ENCODE measurements at places on chromosomes 7 and 10.

GRCh38 chr10:103986360-103986759 lies 19.4 kb downstream of the SLK start:
- no peak for DNase-seq

- DNase-seq: no peak
These were observed 123.7 kb downstream of the TACC2 start for GRCh38 chr10:122112625-122113160.

- DNase-seq: peak; percentile 6
These were observed 237.7 kb downstream of the CACNB2 start for GRCh38 chr10:18377898-18378297.

- DNase-seq: no peak
These were observed 51.7 kb downstream of the DAGLB start for GRCh38 chr7:6395898-6396595.

GRCh38 chr10:30074090-30074489 lies 14.7 kb upstream of the JCAD start:
- no peak for DNase-seq

DNA sequence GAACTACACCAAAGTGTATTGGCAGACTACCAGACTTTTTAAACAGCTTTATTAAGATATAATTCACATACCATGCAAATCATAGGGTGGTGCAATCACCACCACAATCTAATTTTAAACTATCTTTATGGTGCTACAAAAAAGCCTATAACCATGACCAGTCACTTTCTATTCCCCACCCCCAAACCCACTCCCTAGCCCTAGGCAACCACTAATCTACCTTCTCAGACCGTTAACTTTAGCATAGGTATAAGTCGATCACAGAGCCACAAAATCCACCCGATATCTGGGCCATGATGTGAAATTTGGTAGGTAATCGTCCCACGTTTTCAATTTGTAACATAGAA lies 536 bp upstream of the POM121 start:
- DNase-seq: no peak

DNA sequence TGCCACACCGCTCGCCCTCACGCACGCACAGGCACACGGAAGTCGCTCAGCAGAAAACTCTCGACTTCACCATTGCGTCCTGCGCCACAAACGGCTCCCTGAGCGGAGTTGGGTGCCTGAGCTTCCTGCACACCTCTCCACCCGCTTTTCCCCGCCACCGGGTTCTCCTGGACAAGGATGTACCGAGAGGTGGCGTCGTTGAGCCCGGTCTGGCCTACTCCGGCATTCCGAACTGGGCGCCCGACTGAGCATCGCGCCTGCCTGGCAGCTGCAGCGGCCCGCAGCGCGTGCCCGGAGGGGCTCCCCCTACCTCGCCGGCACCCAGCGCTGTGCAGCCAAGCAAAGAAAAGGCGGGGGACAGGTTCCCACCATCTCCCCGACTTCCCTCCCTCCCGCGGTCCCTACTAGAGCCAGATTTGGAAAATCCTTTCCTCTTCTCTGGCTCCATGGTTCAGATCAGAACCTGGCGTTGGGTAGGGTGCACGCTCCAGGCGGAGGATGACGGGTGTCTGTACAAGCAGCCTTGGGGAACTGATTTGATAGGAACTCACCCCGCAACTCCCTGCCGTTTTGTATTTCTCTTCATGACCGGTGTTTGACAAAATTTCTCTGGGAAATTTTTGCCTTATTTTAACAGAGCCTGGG lies 1.7 kb downstream of the SORCS3 start:
- no peak for DNase-seq

DNA sequence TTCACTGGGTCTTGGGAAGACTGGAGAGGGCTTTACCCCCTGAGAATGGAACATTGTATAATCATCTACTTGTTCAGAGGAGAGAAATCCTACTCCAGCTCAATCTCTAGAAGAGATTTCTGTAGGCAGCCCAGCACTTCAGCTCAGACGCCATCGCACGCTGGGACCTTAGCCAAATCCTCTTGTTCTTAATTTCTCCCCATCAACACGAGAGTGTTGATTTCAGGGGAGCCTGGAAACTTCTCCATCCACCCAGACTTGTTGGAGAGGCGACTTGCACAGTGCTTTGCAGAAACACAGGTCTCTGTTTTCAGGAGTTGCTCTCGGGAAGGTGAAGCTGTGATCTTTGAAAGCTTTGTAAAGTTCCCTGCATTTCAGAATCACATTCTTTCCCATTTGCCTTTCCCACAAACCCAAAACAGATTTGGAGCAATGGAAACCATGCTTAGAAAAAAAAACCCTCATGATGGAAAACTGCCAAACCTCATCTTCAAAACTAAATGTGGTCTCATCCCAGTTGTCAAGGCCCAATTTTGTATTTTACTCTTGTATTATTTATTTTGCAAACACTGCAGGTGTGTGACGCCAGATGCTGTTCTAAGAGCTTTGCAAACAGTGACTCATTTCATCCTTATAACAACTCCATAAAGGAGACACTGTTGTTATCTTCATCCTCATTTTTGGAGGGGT lies 60.9 kb downstream of the CALML3 start:
- DNase-seq: peak; percentile 13

GRCh38 chr10:124174673-124175645 lies 81.6 kb upstream of the CHST15 start:
- DNase-seq: no peak

GRCh38 chr7:143390104-143390772 lies 9.1 kb downstream of the ZYX start:
- no peak for DNase-seq

DNA sequence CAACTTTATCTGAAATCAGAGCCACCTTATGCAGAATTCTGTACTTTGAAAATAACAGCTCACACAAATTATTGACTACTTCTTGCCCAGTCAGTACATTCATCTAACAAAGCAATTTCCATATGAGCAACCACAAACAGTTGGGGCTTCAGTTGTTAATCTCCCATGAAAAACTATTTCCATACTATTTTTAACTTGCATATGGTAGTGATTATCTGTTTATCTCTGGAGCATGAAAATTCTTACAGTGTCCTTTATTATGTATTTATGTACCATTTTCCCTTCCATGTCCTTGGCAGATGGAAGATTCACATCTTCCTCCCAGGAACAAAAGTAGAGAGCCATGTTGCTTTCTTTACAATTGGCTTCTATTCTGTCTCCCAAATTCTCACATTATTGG lies 285.7 kb downstream of the CRPPA start:
- no peak for DNase-seq

GRCh38 chr10:98031440-98031839 lies 1.0 kb upstream of the CRTAC1 start:
- DNase-seq: no peak

GRCh38 chr7:37216156-37216852 lies 232.4 kb downstream of the ELMO1 start:
- no peak for DNase-seq

DNA sequence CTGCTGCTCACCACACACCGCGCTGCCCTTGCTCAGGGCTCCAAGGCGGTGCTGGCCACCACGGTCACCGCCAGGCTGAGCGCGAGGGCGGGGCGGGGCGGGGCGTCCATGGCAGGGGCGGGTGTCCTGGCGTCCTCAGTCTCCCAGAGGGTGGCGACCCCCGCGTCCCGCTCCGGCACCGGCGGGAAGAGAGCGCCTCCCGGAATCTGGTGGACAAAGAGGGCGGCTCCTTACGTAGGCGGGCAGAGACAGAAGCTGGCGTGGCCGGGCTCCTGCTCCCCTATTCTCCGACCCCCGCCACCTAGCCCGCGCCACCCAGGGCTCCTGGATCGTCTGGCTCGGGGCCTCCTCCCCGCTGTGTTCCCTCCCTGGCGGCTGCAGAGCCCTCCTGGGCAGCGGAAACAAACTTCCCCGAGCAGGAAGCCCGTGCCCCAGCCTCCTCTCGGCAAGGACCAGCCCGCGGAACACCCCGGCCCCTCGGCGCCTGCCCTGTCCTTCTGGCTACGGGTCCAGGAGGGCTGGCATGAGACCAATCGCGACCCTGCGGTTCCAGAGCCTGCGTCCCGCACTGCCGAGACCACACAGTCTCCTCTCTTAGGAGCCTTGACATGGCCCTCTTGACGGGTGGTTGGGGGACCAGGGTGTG lies 133.8 kb upstream of the ZNF92 start:
- DNase-seq: peak; percentile 10

DNA sequence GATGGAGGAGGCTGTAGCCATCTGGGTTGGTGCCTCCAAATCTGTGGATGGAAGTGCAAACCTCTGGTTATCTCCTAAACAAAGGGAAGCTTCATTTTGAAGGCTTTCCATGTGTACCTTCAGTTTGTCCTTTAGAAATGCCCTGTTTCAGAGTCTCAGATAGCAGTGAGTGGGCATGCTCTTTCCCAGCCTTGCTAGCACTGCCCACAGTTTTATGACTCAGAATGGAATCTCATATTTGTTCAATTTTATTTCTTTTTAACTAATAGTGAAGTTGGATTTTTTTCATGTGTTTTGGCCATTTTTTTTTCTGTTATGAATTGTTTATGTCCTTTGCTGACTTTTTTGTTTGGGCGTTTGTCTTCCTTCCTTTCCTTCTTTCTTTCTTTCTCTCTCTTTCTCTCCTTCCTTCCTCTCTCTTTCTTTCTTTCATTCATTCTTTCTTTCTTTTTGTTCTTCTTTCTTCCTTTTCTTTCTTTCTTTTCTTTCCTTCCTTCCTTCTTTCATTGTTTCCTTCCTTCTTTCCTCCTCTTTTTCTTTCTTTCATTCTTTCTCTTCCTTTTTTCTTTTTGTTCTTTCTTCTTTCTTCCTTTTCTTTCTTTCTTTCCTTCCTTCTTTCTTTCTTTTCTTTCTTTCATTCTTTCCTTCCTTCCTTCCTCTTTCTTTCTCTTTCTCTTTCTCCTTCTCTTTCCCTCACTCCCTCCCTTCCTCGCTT lies 25.6 kb downstream of the PRF1 start:
- no peak for DNase-seq

Measured in NCI-H1436 (cell line).